ENCODE measurements at places on chromosomes 13 and 19.
A peak's percentile ranks its signal among the peaks of the same experiment; 100 is the strongest.

DNA sequence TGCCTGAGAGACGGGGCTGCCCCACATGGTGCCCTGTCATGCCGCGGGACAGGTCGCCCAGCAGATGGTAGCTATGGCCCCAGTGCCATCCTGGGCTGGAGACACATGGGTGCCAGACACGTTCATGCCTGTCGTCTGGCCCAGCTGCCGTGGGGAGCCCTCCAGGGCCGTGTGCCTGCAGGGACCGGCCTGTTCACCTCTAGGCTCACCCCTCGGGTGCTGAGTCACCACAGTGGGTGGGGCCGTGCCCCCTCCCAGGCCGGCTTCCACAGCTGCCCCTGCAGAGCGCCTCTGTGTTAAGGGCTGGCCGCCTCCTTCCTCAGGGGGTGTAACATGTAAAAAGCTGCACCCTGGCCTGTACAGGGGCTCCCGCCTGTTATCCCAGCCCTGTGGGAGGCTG is 36.1 kb downstream of the CSNK1G2 start:
- DNase-seq, result no peak

GRCh38 chr19:33134571-33135041 is 2.7 kb downstream of the WDR88 start:
- DNase-seq, result peak; percentile 9

GRCh38 chr13:44017756-44018309 is 138.1 kb downstream of the LACC1 start:
- no peak for DNase-seq

DNA sequence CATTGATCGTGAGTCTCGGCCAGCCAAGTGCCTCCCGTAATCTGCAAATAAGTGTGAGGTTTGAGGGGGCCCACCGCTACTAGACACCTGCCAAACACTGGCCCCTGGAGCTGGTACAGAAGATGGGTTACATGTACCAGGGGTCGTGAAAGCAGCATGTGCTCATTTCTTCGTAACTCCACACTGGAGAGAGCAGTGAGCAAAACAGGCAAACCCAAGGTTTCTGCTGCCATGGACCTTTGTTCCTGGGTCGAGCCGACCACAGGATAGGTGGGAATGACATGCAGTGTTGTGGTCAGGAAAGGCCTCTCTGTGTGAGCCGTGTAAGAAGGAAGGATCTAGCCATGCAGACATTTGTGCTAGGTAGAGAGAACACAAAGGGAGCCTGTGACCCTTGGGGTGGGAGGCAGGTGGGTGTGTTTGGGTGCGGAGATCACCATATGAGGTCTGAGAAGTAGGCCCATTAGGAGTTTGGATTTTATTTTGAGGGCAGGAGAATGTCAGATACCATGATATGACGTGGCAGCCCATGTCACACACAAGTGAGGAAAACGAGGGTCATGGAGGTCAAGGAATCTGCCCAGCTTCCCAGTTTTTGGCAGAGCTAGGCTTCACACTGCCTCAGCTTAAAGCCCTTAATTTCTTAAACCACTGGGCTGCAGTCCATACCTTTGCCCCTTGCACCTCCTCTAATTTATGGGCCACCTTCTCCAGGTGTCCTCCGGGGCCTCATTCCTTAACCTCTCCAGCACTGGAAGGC is 919 bp downstream of the GTF3A start:
- DNase-seq, result peak; percentile 56

DNA sequence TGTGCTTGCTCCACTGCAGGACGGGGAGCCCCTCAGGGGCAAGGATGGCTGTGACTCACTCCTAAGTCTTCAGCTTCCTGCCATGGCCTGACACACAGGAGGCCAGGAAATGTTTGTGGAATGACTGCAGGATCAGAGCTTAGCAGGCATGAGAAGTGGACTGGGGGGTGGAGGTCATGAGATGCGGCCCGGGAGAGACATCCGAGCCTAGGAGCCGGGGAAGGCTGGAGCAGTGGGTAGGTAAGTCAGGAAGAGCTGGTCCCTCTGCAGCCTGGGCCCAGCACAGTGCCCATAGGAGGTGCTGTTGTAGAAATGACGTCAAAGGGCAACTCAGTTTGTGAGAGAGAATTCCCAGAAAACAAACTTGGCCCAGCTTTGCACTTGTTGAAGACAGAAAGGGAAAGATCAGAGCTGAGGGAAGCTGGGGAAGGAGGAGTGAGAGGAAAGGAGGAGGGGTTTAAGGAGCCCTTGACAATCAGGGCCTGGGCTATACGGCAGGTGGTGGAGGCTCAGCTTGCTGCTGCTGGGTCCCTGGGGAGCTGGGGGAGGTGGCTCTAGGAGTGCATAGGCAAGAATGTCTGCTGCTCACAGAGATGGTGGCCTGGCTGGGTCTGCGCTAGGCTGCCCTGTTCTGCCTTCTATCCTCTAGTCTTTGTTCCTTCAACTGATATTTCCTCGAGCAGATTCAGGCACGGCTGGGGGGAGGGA is 18.5 kb downstream of the POU2F2 start:
- no peak for DNase-seq

DNA sequence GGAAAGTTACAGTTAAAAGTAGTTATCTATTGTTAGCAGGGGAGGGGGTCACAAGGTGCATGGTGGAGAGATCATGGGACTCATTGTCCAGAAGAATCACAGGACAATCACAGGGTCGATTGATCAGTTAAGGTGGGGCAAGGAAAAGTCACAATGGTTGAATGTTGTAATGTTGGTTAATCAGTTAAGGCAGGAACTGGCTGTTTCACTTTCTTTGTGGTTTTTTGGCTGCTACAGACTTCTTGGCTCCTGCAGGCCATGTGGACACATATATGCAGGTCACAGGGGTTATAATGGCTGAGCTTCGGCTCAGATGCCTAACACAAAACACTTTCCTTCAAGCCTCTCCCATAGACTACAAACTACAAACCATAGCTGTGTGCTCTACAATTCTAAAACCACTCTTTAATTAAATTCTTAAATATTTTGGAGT is 6.9 kb upstream of the ZNF431 start:
- DNase-seq, result no peak

DNA sequence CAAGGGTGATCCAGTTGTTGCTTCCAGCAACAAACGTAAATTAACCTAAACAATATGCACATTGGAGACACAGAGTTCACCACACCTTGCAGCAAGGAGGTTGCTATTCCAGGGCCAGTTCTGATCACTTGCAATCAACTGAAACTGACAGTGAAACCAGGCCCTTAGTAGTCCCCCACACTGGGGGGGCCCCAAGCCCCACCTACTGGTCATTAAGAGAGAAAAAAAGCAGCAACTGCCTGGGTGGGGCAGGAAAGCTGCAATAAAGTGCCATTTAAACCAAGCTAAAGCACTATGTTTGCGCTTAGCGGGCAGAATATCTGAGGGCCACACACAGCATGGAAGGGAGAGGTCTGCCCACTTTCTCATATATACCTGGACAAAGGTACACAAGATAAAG is 51.5 kb downstream of the ATP7B start:
- DNase-seq, result peak; percentile 85

DNA sequence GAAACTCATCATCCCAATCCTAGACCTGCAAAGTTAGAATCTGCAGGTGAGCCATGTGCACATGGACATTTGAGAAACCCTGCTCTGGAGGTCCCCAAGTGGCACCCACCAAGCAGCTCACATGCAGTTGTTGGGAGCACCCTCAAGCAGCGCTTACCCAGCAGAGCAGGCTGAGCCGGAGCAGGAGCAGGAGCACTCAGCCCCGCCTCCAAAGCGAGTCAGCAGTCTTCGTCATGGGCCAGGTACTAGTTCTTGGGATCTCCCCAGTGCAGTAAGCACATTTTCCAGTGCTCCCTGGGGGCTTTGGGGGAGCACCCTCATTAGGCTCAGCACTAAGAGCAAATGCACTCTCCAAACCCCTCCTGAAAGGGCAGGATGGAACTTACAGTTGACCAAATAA is 572.7 kb downstream of the IRS2 start:
- no peak for DNase-seq

DNA sequence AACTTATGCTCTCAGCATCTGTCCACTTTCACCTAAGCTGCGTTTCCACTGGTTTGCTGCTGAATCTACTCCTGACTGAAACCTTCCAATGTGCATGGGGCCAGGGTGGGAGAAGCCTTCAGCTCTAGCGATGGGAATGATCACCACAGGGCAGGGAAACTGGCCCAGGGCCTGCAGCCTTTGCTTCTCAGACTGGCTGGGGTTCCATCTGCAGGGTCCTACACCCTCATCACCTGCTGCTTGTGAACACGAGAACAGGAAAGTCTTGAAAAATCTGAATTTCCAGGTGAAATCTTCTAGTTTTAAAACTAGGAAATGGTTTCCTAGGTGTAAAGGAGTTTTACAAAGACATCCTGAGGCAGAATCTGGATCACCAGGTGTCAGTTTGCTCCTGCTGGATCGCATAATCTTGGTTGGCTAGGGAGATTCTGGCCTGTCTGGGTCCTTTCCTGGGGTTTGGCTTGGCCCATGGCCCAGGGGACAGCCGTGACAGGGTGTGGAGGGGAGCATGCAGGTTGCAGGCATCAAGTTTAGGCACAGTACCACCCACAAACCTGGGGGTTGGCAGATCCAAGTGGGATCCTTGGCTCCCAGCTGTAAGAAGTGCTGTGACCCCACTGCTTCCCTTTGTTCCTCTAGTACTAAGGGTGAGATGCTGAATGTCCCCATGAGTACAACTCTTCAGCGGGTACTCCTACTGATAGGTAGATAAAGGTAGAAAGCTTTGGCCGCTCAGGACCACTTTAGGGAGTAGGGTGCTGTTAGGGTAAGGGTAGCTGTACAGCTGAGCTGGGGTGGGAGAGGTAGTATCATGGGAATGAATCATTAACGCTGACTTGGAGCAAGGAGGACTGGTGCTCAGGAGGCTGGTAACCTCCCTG is 1.8 kb upstream of the UBE2M start:
- no peak for DNase-seq
